ENCODE measurements at places on chromosomes 3 and 15.

DNA sequence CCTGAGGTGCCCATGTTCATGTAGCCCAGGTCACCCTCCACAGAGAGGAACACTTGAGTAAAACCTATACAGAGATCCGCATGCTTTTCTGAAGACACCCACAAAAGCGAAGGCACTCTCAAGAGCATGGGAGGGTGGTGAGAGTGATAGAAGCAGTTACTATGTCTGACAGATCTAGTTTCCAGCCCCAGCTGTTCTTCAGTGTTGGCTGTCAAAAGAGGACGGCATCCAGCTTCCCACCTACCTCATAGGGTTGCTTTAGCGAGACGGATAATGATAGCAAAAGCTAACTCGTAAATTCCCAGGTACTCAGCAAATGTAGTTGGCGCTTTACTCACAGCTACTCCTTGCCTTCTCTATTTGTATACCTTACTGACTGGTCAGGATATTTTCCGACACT, 3.0 kb upstream of the MEX3B start:
- no peak for DNase-seq

GRCh38 chr3:64138656-64139375, 86.5 kb downstream of the PRICKLE2 start:
- no peak for DNase-seq

GRCh38 chr3:152127058-152127457, 141.7 kb upstream of the MBNL1 start:
- DNase-seq, result no peak

GRCh38 chr3:116256843-116257485, 188.3 kb downstream of the LSAMP start:
- DNase-seq, result no peak

GRCh38 chr3:113055201-113055600, 64.4 kb downstream of the GTPBP8 start:
- DNase-seq, result no peak

DNA sequence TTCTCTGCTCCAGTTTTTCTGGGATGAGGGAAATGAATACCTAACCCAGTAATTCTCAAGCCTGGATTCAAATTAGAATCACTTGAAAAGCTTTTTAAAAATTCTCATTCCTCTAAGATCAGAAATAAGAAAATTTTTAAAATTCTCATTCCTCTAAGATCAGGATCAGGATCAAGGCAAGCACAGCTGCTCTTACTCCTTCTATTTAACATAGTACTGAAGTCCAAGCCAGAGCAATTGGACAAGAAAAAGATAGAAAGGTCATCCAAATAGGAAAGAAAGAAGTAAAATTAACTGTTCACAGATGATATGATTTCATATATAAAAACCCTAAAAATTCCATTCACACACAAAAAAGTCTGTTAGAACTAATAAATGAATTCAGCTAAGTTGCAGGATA, 24.2 kb upstream of the CLRN1 start:
- no peak for DNase-seq

DNA sequence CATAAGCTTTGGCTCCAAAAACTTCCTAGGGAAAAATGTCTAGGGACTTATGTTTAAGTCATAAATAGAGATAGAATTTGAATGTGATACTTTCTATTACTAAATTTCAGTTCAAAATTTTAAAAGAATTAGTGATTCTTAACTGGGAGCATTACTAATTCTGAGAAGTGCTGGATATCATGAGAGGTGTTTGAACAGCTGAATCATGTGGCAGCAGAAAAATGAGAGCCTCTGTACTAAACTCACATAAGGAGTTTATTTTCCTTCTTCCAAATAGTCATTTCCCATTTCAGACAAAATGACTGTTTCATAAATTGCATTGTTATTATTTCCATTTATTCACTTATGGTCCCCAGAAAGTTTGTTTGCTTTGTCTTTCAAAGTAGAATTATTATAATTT, 62.7 kb downstream of the SLMAP start:
- DNase-seq, result no peak

DNA sequence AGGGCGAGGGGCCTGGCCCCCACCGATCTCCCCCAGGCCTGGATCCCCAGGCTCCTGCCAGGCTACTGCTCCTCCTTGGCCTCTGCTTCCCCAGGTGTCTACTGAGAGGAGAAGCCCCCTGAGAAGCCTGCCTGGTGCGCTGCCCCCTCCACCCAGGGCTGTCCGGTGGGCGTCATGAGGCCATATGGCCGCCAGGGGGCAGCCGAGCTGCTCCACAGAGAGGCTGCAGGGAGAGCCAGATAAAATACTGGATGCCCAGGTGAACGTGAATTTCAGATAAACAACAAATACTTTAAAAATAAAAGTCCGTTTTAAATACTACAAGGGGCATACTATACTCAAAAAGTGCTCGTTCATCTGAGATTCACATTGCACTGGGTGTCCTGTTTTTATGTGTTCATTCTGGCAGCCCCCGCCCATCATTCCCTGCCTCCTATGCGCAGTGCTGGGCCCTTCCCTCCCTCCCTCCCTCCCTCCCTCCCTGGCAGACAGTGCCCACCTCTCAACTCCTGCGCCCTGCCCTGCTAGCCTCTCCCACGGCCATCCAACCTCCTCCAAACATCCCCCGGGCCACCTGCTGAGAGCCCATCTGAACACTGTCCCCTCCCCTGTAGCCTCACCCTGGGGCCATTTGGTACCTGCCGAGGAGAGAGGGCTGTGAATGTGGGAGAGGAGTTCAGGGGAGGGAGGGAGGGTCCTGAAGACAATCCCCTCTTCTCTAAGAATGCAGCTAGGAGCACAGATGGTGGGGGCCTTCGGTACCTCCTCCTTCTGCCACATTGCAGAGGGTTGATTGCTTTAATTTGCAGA, 29.6 kb downstream of the PSTPIP1 start:
- peak; percentile 77 for DNase-seq

- DNase-seq, result no peak
Measured at GRCh38 chr15:41530363-41530956, 13.6 kb downstream of the RPAP1 start.

DNA sequence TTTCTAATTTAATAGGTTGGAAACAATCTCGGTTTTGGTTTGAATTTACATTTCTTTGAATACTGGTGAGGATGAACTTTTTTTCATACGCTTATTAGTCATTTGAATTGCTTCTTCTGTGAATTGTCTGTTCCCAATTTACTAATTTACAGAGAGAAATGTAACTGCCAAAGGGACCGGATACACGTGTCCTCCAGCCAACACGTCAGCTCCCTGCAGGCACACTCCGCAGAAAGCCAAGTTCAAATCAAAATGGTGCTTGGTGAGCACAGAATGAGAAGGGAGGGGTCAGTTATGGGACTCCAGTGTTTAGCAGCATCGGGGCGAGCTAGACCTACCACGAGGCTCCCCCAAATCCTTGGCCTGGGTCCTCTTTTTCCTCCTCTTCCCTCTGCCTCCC, 10.8 kb upstream of the TSEN2 start:
- no peak for DNase-seq

DNA sequence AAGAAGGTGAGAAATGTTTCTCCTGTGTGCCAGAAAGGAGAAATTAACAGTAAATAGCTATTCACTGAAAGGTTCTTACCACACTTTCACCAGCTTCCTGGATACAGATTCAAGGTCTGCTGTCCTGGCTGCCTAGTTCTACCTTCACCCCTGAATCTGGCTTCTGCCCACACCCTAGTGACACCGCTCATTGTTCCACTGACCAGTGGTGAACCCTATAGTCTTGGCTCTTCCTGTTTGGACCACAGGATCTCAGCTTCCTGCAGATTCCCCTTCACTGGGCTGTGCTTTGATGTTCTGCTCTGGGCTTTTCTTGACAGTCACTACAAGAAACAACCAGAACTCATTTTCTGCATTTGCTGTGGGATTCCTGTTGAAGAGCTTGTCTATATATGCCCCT, 250.0 kb downstream of the XXYLT1 start:
- DNase-seq, result no peak

DNA sequence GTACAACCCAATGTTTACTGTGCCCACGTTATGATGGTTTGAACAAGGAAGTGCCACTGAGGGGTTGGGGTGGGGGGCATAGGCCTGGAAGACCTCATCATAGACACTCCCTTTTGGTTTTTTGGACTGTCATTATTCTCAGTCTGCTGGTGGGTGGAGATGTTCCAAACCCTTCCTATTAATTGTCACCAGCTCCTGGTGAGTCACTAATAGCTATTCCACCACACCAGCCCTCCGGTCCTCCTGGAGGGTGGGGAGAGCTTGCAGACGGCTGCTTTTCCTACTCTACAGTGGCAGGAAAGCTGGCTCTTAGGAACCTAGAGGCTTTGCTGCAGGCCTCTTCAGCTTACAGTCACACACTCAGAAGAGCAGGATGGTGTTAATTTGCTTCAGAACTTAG, 9.0 kb upstream of the COPG1 start:
- no peak for DNase-seq

DNA sequence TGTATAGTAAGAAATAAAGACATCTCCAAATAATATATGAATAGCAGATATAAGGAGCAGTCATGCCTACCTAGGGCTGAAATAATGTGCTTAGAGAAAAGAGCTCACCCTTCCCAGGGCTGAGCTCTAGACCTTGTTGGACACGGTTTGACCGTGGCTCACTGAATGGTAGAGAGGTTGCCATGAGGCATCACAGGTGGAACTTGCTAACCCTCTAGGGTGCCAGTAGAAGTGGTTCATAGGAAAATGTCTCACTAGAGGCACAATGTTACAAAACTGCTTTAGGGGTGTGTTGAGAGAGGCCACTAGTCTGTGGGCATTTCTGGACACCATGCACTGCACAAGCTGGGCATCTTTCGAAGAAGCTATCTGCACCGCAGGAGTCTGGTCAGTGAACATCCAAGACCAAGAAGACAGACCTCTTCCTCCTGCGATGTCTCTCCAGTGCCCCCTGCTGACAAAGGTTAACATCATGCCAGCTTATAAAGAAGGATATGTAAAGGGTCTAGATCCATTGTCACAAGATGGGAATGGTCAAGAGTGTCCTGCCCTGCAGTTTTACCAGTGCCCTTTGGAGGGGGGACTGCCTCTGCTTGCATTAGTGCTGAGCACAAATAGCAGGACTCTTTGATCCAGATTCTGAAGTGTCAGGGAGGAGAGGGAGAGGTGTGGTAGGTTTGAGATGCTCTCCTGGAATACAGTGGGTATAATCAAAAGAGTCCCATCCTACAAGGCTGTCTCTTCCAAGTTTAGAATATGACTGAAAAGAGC, 266.8 kb downstream of the ZNF385D start:
- DNase-seq, result no peak

DNA sequence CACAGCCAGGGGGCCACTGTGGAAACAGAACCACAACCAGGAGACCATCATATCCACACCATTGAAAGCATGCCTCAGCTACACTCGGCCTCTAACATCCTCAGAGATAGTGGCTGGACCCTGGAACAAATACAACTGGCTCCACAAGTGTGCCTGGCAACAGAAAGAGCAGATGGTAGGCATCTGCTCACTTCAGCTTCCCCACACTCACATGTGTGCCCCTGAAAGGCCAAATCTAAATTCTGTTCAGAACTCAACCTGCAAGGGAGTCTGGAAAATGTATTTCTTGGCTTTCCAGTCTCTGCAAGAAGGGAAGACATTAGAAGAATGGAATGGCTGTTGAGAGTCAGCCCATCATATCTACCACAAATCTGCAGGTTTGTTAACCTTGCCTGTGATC, 54.7 kb upstream of the CTNNB1 start:
- no peak for DNase-seq

All from activated CD4-positive, CD25-positive, alpha-beta regulatory T cell treated with anti-CD3 and anti-CD28 coated beads, Interleukin-2, amount 50 U/mL, for 72 hours (primary cell).